HT-29 (cell line): ENCODE measurements at places on chromosomes 5 and 9. TPM values are rescaled to one million over a fixed set of nuclear protein-coding genes. Genes with fewer than 3 reads are reported as not detected.
A peak's percentile ranks its signal among the peaks of the same experiment; 100 is the strongest.

DNA sequence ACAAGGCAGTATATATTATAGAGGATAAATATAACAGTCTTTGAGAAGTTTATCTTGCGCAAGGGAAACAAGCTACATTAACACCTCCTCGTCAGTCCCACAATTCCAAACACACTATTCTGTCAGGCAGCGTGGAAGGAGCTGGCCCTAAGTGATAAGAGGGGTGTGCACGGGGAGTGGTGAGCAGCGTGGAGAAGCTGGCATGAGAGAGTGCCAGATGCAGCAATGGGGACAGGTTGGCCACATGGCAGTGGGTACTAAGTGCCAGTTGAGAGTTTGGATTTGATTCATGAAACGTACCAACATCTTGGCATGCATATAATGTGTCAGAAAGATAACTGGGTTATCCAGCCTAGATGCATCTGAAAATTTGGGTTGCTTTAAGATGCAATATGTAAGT lies 460.2 kb downstream of the ICE1 start:
- no peak for DNase-seq

- no peak for DNase-seq
Measured at GRCh38 chr5:122126756-122127321, 2.5 kb upstream of the ZNF474 start.

- DNase-seq: no peak
Measured at GRCh38 chr5:106258591-106259125, 1412.1 kb downstream of the EFNA5 start.

DNA sequence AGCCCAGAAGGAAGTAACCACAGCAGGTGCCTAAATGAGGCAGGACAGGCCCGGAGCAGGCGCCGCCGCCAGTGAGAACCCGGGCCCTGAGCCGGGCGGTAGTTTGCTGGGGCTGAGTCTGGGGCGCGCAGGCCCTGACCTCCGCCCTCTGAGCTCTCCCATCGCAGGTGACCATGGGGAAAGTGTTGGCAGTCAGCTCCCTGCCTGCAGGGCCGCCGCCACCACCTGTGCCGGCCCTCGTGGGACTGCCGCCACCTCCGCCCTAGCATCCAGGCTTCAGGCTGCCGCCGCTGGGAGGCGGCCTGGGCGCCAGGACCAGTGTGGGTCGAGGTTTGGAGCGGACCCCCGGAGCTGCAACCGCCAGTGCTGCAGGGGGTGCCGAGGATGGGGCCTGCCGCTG lies 61.1 kb downstream of the TARS1 start:
- no peak for DNase-seq

GRCh38 chr5:493119-493701 lies 31.0 kb downstream of the SLC9A3 start:
- no peak for DNase-seq

DNA sequence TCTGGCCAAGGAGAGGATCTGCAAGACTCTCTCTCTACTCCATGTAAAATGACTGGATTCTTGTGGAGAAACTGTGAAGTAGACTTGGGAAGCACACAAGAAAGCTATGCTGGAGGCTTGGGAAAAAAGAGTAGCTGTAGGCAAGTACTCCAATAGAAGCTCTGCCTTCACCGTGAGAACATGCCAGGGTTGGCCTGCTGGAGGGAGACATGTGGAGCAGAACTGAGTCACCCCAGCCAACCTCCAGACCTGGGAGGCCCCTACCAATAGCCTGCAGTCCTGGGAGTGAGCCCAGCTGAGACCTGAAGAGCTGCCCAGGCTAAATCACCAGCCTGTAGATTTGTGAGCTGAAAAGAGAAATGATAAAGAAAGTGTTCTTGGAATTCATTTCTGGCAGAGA lies 66.6 kb downstream of the DEPDC1B start:
- no peak for DNase-seq

GRCh38 chr5:145660897-145661640 lies 174.1 kb downstream of the PRELID2 start:
- no peak for DNase-seq

- no peak for DNase-seq
Measured at GRCh38 chr9:81851340-81851739, 76.9 kb upstream of the SPATA31D4 start.

- DNase-seq: no peak
Measured at GRCh38 chr5:96638561-96638960, 23.6 kb upstream of the CAST start.

GRCh38 chr5:92969781-92970237 lies 611.2 kb downstream of the NR2F1-AS1 start:
- DNase-seq: no peak

GRCh38 chr5:154238776-154239481 lies 48.4 kb downstream of the GALNT10 start:
- DNase-seq: no peak

- peak; percentile 34 for DNase-seq
Measured at GRCh38 chr5:1751026-1751863, 48.4 kb downstream of the MRPL36 start.

DNA sequence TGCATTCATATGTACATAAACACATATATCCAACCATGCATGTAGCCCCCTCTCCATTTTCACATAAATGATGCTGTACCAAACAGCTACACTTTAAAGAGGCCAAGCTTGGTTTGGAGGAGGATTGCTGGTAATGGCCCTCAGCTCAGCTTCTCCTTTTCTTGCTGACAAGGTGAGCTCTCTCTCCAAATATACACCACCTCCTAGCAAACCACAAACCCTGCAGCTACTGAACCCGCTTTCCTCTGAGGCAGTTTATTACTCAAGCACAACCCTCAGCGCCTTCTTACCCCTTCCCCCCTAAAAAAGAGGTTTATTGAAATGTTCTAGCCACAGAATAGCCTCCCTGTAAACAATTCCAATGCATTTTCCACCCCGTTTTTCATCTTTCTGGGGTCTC lies 54.0 kb downstream of the ALG2 start:
- no peak for DNase-seq

DNA sequence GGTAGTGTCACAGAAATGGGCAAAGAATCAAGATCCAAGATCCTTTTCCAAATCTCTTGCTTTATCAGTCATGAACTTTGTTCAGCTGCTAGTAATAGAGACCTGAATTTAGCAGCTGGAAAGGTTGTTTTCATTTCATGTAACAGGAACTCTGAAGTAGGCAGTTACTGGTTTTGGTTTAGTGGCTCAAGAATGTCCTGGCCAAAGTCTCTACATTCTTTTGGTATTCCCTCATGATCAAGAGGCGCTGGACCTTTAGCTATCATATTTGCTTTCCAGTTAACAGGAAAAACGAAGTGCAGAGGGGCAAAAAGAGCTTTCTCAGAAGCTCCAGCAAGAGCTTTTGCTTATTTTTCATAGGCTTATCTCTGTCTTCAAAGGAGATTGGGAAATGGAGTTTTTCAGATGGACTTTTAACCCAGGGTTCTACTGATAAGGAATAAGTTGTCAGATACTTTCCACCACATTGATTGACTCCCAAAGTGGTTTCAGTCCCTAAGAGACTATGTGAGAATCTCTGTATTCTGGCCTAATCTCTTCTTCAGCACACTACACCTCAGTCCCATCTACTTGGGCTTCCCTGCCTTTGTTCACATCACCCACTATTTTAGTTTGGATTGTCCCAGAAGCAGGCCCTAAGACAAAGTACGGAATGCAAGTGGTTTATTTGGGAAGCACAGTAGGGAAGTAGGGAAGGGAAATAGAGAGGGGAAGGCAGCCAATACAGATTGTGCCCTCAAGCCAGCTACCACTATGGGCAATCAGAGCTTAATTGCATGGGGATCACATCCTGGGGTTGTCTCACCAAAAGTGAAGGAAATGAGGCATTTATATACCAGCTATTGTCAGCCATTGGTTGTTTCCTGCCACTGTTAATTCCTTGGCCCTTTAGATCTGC lies 359.3 kb downstream of the LRRC70 start:
- DNase-seq: no peak

DNA sequence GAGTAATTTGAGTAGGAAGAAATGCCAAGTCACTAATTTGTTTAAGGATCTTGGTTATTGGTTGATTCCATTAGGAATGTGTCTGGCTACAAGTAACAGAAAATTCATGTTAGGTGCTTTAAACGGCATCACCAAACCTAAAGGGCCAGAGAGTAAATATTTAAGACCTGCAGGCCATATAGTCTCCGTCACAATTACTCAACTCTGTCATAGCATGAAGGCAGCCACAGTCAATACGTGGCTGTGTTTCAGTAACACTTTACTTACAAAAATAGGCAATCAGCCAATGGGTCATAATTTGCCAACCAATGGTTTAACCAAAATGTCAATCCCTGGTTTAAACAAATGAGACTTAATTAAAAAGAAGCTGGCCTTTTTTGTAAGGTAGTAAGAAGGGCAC lies 98.5 kb downstream of the ARL15 start:
- no peak for DNase-seq

DNA sequence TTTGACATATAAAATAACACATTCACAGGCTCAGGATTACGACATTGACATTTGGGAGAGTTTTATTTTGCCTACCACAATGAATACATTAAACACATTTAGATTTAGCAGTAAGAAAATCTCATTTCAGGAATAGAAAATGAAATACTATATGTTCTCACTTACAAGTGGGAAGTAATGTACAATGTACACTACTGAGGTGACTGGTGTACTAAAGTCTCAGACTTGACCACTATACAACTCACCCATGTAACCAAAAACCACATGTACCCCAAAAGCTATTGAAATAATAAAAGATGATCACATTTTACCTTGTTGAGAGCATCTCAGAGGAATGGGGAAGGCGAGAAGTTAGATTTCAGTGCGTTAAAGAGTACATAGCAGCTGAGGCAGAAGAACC lies 1202.4 kb upstream of the SEMA6A start:
- no peak for DNase-seq

GRCh38 chr5:178940569-178941360 lies at the start of gene ZNF454:
Gene ZNF454, plus strand, starts transcription at chr5:178941198. Its CDS starts 1,594 bp downstream, at chr5:178942792.
- no peak for DNase-seq

DNA sequence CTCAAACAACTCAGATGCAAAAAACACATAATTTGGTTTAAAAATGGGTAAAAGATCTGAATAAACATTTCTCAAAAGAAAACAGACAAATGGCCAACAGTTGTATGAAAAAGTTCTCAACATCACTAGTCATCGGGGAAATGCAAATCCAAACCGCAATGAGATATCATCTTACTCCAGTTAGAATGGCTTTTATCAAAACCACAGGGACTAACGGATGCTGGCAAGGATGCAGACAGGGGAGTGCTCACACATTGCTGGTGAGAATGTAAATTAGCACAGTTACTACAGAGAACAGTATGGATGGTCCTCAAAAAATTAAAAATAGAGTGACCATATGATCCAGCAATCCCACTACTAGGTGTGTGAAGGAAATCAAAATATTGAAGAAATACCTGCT lies 589.1 kb upstream of the ADAMTS16 start:
- no peak for DNase-seq

- DNase-seq: no peak
Measured at GRCh38 chr9:95037789-95038521, 279.6 kb downstream of the FANCC start.

DNA sequence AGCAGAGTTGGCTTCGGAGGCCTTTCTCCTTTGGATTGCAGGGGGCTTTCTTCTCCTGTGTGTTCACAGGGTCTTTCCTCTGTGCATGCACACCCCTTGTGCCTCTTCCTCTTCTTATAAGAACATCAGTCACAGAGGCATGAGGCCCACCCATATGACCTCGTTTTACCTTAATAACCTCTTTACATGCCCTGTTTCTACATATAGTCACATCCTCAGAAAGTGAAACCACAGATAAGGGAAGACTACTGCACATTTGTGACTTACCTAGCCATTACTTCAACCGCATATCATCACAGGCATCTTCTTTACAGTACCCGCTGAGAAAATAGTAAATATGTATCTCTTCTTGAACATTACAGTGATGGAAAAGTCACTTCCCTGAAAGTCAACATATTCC lies 204.9 kb upstream of the TARS1 start:
- DNase-seq: no peak

- DNase-seq: no peak
Measured at GRCh38 chr5:54610197-54610944, 92.8 kb downstream of the SNX18 start.

DNA sequence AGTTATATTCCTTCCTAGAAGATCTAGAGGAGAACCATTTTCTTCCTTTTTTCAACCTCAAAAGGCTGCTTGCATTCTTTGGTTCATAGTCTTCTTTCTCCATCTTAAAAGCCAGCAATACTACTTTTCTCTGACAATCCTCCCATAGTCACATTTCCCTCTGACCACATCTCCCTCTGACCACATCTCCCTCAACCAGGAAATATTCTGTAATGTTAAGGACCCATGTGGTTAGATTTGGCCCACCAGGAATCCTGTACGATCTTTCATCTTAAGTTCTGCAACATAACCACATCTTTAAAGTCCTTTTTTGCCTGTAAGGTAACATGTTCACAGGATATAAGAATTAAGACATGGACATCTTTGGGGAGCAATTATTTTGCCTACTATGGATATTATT lies 179.4 kb upstream of the SPEF2 start:
- no peak for DNase-seq

DNA sequence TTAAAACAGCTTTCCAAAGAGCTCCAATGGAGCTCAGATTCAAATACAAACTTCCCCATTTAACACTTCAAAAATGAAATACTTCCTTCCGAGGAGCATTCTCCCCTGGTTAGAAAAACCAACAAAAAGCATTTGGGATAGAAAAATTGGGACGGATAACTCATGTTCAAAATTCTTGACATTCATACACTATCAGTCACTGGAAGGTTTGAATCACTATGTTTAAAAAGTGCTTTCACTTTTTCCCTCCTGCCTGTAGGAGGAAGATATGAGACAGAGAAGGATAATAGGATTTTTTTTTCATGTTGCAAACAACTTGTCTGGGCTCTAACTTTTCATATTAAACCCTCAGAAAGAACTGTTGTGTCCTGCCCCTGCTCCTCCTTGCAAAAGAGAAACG lies 412.0 kb downstream of the ACTL7B start:
- no peak for DNase-seq

- DNase-seq: no peak
Measured at GRCh38 chr5:110623874-110624273, 102.6 kb downstream of the TMEM232 start.

DNA sequence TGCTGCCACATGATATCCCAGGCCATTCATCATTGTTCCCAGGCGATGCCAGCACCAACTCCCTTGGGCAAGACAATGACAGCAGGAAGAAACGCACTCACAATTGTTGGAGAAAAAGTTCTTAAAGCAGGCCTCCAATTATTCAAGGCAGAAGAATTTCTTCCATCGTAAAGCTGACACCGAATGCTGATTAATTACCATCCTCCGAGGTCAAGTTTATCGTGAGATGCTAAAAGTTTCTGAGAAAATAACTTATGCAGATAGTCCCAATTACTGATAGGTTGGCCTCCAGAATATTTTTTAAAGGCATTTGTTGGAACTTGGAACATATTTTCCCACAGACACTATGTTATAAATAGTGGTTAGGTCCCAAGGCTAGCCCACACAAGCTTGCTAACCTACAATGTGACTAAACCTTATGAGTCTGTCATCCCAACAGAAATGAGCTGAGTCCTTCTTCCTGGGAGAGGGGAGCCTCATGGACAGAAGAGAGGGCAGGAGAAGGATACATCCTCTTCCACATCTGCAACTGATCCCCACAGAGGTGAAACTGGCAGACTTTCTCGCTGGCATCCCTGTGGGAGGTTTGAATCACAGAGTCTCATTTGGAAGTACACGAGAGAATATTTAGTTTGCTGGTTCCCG lies 202.4 kb upstream of the TBC1D2 start:
- DNase-seq: no peak

The NIM1K gene
- total RNA-seq: not detected in 2 replicates

The SIT1 gene
- total RNA-seq: not detected in 2 replicates

The ADRB2 gene
- 0.60 and 0.64 TPM in 2 replicates for total RNA-seq

The NHP2 gene
- 413 and 485 TPM in 2 replicates for total RNA-seq

The PLEKHG4B gene
- total RNA-seq: not detected in 2 replicates

The GAPVD1 gene
- total RNA-seq: 19.1 and 22.9 TPM in 2 replicates

The SNCAIP gene
- total RNA-seq: not detected in 2 replicates

The PKD2L2 gene
- not detected in 2 replicates for total RNA-seq

The LRRC19 gene
- total RNA-seq: 0.08 TPM in 1 of 2 replicates, not detected in the other

The TMC1 gene
- total RNA-seq: 0.26 and 0.53 TPM in 2 replicates

The IRX2 gene
- total RNA-seq: 19.6 and 23.1 TPM in 2 replicates

The ENTREP1 gene
- total RNA-seq: not detected in 2 replicates
